ENCODE measurements at places on chromosomes 5 and 9.

DNA sequence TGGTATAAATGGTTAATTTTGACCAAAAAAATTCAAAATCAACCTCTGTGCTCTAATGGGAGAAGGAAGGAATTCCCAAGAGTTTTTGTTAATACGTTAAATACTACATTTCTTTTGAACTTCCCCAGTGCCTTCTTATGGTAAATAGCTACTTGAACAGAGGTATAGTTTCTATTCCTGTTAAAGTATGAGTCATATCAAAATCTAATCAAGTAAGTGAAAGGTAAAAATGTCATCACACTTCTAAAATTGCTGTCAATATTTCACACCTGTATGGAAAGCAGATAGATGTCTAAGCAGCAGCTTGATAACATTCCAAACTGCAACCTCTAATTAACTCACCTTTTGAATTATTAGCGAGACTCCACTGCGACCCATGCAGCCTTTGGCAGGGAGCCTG lies 214.1 kb upstream of the MEF2C start:
- DNase-seq: no peak

GRCh38 chr5:121421646-121422045 lies 430.0 kb upstream of the FTMT start:
- no peak for DNase-seq

GRCh38 chr9:69425136-69425801 lies 100.3 kb downstream of the ENTREP1 start:
- no peak for DNase-seq

GRCh38 chr5:83972236-83972635 lies 251.6 kb upstream of the HAPLN1 start:
- no peak for DNase-seq

- DNase-seq: no peak
Observed at GRCh38 chr9:456365-456764, 241.7 kb downstream of the DOCK8 start.
